NCI-H1092 treated with DMSO at 0.1 percent for 48 hours (cell line): ENCODE measurements at places on chromosomes 2 and 18.

GRCh38 chr2:53058526-53058925 is 709.1 kb upstream of the CHAC2 start:
- DNase-seq = no peak

GRCh38 chr2:58341047-58341446 is 99.9 kb upstream of the FANCL start:
- DNase-seq = no peak

DNA sequence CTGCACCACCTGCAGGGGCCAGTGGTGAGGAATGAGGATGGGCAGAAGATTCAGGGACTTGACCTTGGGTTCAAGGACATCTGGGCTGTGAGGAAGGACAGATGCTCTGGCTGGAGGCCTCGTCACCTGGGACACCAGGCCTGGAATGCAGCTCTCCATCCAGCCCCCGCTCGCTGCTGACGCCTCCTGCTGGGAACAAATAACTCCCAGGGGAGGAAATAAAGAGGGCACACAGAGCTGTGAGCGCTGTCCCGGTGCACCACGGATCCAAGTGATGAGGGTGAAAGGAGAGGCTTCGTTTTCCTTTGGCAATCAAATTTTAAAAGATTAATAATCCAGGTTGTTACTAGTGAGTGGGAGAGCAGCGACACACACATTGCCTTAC is 368.0 kb upstream of the MYT1L start:
- DNase-seq = peak; percentile 10

DNA sequence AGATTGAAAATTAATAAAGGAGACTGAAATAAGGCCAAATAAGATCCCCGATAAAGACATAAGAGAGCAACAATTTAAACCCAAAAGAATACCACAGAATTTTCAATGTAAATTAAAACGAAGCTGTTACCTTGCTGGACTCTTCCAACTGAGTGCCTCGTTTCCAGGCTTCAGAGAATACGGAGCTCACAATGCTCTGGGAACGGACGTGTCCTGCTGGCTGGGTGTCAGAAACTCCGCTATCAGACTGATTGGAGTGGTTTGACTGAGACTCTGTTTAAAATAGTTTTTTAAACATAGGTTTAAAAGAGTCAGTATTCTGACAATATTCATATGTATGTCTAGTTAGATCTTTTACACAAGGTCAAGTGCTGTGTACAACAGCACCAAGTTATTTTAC is 90.4 kb downstream of the RAPH1 start:
- no peak for DNase-seq

DNA sequence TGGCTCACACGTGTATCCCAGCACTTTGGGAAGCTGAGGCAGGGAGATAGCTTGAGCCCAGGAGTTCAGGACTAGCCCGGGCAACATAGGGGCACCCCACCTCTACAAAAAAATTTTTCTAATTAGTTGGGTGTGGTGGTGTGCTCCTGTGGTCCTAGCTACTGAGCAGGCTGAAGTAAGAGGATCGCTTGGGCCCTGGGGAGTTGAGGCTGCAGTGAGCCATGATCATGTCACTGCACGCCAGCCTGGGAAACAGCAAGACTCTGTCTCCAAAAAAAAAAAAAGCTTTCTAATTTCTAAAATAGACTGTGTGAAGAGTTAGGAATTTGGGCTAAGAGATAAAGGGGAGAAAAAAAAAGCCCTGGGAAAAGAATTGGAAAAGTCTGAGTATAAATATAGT is 51.9 kb upstream of the NAB1 start:
- no peak for DNase-seq

- DNase-seq = no peak
Measured at GRCh38 chr2:218086478-218086877, 17.4 kb downstream of the RUFY4 start.

GRCh38 chr2:161307676-161308075 is 549 bp upstream of the PSMD14 start:
- DNase-seq = no peak

GRCh38 chr2:62293490-62294271 is 97.8 kb downstream of the B3GNT2 start:
- DNase-seq = peak; percentile 69

DNA sequence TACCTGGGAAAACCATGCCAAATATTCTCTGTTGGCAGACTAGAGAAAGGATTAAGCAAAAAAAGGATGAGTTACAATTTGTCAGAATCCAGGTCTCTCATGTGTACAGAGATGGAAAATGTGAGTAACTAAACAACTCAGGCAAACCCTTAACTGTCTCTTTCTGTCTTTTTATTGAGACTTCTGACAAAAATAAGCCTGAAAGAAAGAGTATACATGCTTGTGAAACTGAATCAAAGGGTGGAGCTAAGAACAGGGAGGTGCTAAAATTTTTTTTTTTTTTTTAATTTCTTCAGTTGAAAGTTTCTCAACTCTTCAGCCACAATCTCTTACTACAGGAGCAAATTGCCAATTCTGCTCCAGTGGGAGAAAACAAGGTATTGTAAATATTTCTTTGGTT is at the start of gene SERPINB10:
SERPINB10 (plus strand) TSS at position 295 of the 400 bp plus-strand sequence. CDS start 7,553 bp downstream, outside the sequence.
- DNase-seq = no peak

- no peak for DNase-seq
Measured at GRCh38 chr18:53950545-53950944, 273.9 kb downstream of the MBD2 start.

GRCh38 chr2:235934774-235935484 is 233.3 kb downstream of the GBX2 start:
- DNase-seq = no peak

GRCh38 chr2:128064353-128064752 is 26.6 kb upstream of the UGGT1 start:
- no peak for DNase-seq
